Stimulated activated CD8-positive, alpha-beta memory T cell treated with anti-CD3 and anti-CD28 coated beads, Interleukin-4, amount 100 ng/mL, for 4 hours (primary cell): ENCODE measurements at places on chromosomes 4 and X.

- DNase-seq: no peak
Measured at GRCh38 chr4:31482691-31483090, 762.5 kb downstream of the PCDH7 start.

GRCh38 chr4:55932511-55932910, 16.2 kb upstream of the CEP135 start:
- DNase-seq: no peak

GRCh38 chrX:21383546-21383945, 9.3 kb downstream of the CNKSR2 start:
- DNase-seq: no peak

GRCh38 chrX:129404670-129405008, 118.7 kb downstream of the SMARCA1 start:
- DNase-seq: no peak

GRCh38 chr4:2082627-2083026, 23.5 kb downstream of the NAT8L start:
- DNase-seq: no peak

GRCh38 chrX:132271311-132271778, 52.1 kb upstream of the RAP2C start:
- DNase-seq: no peak

DNA sequence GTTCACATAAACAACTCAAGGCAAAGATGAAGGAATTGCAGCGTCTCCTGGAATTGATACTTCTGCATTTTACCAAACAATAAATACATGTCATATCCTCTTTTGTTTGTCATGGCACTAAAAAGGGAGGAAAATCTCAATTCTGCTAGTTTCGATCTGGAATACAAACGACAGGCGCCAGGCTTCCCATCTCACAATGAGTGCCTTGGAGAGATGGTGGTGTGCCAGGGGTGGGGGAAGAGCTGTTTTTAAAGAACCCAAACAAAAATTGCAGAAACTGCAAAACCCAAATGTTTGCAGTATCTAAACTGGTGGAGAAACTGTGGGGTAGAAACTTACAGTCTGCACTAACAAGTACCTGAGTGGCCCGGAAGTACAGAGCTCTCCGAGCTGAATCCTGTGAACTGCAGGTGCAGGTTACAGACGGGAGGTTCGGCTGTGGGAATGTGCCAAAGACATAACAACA, 53.0 kb upstream of the KLF3 start:
- no peak for DNase-seq

GRCh38 chrX:118974088-118974907, at the start of gene LONRF3:
TSS of gene LONRF3 (plus strand) at chrX:118974618. CDS start at chrX:118974781, 163 bp downstream.
- DNase-seq: peak; percentile 48

DNA sequence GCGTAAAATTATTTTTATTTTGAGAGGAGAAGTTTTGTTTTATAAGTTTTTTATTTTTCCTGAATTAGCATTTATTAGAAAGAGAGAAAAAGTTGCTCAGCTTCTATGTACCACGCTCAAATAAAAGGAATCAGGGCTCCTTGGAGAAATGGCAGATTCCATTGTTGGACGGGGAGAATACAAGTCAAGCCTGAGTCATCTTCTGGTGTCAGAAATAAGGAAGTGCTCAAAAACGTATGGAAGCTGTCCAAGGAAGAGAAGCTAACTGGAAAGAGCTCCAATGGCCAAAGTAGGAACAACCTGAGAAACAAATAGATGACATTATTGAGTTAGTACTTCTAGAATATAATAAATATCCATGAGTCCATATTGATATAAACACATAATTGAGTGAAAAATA, 89.3 kb upstream of the NEIL3 start:
- no peak for DNase-seq

GRCh38 chr4:86181585-86181984, 178.3 kb downstream of the MAPK10 start:
- DNase-seq: no peak

DNA sequence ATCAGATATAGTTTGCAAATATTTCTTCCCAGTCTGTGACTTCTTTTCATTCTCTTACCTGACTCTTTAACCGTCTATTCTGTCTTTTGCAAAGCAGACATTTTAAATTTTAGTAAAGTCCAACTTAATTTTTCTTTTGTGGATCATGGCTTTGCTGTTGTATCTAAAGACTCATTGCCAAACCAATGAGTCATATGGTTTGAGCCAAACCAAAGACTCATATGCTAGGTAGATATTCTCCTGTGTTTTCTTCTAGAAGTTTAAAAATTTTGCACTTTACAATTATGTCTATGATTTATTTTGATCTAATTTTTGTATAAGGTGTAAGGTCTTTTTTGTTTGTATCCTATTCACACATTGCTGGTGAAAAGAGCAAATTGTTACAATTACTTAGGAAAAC, 446.8 kb downstream of the ANKRD50 start:
- no peak for DNase-seq

DNA sequence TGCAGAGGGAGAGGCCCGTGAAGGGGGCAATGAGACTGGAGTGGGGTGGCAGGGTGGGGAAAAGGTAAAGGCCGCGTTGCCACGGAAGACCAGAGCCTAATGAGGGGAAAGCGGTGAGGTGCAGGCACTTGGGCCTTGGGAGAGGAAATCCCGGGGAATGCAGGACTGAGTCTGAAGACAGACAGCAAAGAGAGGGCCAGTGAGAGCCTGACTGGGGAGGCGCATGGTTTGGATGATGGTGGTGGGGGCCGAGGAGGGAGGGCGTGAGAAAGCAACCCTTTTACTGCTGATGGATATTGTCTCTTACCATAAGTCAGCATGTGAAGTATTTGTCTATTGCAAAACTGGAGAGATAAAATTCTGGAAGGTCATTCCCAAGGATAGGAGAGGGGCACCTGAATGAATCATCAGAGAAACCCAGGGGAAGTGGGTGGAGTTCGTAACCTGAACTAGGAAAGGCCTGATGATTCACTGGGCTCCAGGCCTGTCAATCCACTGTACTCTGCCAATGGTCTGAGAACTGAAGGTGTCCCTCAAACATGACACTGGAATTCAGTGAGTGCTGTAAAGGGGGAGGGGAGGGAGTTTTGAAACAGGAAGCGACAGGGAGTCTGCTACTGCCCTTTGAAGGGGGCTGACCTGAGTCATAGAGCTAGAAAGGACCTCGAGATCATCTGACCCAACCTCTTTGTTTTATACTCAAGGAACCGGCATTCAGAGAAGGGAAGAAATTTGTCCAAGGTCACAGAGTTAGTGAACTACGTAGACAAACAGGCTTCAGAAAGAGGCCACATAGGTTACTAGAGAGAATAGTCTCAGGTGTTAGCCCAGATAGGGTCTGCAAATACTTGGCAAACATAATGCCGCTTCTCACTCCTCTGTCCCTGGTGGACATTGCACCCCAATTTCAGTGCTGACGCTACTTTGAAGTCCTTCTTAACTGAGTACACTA, 52.2 kb downstream of the NALF2 start:
- DNase-seq: no peak

GRCh38 chrX:137600769-137601168, 34.8 kb downstream of the ZIC3 start:
- DNase-seq: no peak

GRCh38 chrX:49214996-49215526, 15.1 kb upstream of the SYP start:
- DNase-seq: no peak

DNA sequence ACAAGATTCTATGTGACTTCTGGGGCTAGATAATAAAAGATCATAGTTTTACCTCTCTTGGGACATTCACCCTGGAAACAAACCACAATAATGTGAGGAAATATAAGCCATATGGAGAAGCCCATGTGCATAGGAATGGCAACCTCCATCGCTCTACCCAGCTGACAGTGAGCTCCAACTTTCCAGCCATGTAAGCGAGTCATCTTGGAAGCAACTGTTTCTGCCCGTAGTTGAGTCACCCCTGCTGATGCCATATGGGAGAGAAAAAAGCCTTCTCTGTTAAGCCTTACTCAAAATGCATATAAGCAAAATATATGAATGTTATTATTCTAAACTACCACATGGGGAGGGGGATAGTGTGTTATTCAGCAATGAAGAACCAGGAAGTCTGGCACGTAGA, 31.4 kb upstream of the RELL1 start:
- no peak for DNase-seq

GRCh38 chr4:48234575-48234974, 35.1 kb downstream of the TEC start:
- no peak for DNase-seq

DNA sequence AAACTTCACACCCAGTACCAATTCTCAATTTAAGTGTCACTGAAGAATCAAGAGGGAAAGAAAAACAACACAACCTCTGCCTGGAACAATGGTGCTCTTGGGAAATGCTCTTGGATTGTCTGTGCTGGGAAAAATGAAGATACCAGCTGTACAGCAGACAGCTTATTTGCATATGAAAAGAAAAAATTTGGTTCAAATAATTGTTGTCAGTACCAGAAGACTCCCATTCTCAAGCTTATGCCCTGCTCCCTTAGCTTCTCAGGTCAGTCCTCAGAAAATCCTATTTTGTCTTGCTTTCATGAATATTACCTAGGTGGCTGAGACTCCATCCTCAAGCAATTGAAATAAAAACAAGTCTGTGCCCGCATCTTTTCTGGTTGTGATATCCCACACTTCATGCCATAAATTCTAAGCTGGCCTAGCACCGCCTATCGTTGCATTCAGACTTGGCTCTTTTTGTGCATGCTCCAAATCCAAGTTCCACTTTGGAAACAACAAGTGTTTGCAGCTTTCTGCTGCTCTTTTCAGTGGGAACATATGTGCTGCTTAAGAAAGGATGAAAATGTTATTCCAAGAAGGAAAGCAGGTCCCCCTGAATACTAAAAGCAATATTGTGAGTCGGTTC, 431.6 kb downstream of the INPP4B start:
- DNase-seq: no peak

- no peak for DNase-seq
Measured at GRCh38 chr4:152289541-152289940, 246.4 kb downstream of the FBXW7 start.

GRCh38 chr4:8084712-8085490, 73.7 kb downstream of the ABLIM2 start:
- DNase-seq: no peak

- no peak for DNase-seq
Measured at GRCh38 chr4:104128031-104128849, 366.5 kb downstream of the CXXC4 start.

DNA sequence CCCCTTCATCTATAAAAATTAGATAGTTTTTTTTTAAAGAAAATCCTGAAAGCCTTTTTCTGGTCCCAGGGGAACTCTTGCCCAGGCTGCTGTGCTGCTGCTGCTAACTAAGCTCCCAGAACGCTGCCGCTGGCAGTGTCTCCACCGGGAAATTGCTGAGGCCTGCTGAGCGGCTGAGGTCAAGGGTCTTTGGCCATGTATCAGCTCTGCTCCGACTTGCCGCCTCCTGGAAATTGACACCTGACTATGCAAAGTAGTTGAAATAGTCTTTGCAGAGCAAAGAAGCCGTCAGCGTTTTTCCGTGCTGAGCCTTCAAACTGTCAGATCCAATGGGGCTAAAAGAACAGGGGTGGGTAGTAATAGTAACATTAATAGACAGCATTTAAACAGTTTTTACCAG, 839 bp downstream of the QDPR start:
- no peak for DNase-seq

DNA sequence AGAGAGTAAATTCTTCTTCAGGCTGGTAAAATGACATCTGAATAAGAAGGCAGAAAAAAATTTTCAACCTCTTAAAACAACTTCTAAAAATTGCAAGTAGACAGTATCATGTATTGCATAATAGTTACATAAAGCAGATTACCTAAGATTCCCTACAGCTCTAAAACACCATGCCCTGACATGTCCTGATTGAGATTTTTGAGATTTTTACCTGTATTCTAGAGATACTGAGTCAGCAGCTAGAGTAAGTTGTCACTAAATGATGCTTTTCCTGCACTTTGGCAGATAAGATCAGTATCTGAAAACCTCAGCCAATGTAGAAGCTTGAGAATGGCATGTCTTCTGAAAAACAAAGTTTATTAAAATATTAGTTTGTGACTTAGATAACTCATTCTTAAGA, 713.6 kb downstream of the CCSER1 start:
- DNase-seq: no peak

- no peak for DNase-seq
Measured at GRCh38 chr4:79241846-79242245, 84.0 kb downstream of the NAA11 start.

- no peak for DNase-seq
Measured at GRCh38 chr4:38832206-38832605, 24.4 kb downstream of the TLR6 start.

- DNase-seq: no peak
Measured at GRCh38 chr4:148795156-148795864, 353.1 kb upstream of the NR3C2 start.

DNA sequence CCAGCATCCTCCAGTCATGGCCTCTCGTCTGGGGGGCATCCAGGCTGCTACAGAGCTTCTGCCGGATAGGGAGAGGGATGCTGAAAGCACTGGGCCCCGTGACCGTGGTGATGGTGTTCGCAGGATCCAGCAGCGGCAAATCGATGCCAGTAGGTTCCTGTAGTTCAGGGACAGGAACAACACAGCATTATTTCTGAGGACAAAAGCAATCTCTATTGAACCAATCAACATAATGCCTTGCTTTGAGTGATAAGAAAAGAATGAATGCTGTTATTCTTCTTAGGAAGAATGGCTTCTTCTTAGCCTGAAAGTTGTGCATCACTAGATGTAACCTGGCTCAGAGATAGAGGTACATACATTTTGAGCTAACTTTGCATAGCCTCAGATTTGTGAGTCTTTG, 378.6 kb downstream of the UNC5C start:
- no peak for DNase-seq

GRCh38 chrX:150503898-150504219, 64.6 kb upstream of the MTM1 start:
- no peak for DNase-seq

- DNase-seq: no peak
Measured at GRCh38 chrX:118523920-118524319, 28.3 kb downstream of the DOCK11 start.

DNA sequence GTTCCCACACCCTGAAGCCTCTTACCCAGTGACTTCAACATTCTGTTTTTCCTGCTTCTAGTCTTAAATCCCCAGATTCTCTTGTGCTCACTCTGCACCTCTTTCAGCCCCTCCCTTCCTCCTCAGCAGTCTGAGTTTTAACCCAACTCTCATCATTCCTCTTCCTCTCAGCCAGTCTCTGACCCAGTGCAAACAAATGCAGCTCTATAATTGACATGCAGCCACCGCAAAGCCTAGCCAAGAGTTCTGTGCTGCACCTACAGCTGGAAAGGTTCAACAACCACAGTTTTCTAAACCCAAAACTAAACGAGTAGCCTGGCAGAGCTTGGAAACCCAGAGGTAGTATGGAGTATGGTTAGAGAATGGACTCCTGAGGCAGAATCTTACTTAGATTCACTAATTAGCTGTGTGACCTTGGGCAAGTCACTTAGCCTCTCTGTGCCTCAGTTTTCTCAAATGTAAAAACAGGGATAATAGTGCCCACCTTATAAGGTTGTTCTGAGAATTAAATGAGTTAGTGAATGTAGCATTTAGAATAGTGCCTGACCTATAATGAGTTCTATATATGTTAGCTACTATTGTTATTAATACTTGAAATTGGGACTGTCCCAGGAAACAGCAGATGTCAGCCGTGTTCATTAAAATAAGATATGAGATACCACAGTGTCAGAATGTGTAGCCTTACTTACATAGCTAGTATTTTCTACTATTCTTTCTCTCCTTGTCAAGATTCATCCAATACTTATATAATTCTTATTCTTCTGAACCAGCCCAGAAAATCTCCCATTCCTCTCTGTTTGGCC, 3.5 kb downstream of the TMEM154 start:
- no peak for DNase-seq
